ENCODE measurements at places on chromosomes 5 and 9. TPM values are rescaled to one million over a fixed set of nuclear protein-coding genes. Genes with fewer than 3 reads are reported as not detected.

GPR151 gene
- total RNA-seq = not detected

DNA sequence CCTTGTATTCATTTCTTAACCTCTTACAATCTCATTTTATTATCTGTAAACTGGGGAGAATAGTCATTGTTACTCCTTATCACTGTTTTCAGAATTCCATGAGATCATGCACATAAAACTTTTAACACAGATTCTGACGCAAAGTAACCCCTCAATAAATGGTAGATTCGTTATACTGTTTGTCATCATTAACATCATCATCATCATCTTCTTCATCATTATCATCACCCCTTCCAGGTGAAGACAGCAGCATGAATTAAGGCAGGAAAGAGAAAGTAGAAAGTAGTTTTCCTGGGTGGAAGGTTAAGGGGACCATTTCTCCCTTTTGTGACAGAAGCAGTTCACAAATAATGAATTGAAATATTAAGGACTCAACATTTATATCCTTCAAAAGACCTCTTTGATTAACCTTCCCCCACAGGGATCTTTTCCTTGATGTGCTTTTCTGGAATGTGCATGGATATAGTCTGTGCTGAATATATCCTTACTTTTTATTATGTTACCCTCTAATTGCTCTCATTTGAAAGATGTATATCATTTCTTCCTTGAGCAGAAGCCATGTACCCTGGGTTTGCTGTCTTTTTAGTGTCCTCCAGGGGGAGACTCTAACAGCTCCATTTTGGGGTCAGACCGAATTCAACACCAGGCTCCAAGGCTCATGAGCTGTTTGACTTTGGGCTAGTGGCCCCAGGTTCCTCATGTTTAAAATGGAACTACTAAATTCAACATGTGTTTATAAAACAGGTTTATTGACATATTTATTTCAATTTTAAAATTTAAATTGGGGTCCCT is 1029.9 kb upstream of the WWC1 start:
- no peaks in the 10 kb centered on the region for H3K36me3 ChIP-seq
- no peak overlapping the region for H3K4me3 ChIP-seq
- DNase-seq = no peak
- no peak overlapping the region for H3K27ac ChIP-seq
- no peaks in the 10 kb centered on the region for H3K27me3 ChIP-seq
- H3K4me1 ChIP-seq = no peaks in the 10 kb centered on the region

LMX1B gene
- 0.16 TPM for total RNA-seq

DNA sequence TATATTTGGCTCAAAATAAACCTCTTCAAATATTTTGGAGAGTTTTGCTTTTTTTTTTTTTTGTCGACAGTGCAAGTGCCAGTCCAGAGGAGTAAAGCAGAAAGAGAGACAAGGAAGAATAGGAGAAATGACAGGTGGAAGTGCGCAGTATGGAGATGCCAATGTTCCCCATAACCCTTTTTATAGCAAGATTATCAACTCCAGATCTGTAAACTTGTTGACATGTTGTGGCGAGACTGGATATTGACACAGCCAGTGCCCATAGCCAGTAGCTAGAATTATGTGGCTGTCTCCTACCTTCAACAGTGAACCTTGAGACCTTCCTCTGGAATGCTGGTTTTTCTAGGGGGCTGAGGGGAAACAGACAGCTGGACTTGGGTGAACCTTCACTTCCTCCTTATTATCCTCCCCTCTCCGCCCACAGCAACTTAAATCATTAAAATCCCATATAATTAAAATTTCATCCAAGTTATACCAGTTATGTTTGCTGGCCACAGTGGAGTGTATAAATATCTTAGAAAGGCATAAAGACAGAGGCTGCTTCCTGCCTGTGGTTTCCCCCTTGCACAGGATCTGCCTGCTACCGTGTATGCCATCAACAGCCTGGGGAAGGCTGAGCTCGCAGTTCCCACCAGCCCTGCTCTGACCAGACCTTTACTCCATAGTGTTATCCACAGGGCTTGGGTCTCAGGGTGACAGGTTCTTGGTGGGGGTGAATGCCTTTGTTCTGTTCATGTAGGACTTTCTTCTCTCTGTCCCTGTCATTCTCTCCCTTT is 112.3 kb upstream of the ANKH start:
- H3K4me3 ChIP-seq = no peak overlapping the region
- no peaks in the 10 kb centered on the region for H3K4me1 ChIP-seq
- no peaks in the 10 kb centered on the region for H3K36me3 ChIP-seq
- DNase-seq = no peak
- no peak overlapping the region for H3K27ac ChIP-seq

DNA sequence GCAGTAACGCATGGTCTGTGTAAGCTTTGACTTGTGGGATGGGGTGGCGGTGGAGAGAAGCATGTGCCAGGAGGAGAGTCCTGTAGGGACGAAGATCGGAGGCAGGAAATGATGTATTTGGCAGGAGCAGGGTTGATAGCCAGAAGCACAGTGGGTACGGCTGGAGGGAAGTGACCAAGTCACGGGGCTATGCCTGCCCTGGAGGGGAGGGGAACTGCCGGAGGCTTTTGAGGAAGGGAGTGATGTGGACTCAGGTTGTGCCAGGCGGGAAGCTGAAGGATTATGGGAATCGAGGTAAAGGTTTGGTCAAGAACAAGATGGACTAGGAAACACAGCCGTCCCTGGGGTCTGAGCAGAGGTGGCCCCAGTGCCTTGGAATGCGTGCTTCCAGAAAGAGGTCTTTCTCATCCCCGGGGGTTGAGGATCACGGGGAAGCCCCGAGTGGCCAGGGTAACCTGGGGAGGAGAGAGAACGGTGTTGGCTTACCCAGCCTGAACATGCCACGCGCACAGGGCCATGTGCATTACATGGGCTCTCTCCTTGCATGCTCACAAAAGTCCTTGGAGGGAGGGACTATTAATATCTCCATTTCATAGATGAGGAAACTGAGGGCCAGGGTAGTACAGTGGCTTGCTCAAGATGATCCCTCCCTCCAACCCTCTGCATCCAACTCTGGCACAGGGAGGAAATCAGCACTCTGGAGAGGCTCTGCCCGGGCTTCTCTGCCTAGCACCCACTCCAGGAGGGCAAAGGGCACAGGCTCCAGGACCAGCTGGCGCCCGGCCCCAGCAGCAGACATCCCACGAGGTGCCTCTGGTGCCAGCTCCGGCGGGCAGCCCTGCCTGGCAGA is 253.8 kb downstream of the PBX3 start:
- no peaks in the 10 kb centered on the region for H3K27me3 ChIP-seq
- peak; percentile 48 for DNase-seq
- no peaks in the 10 kb centered on the region for H3K36me3 ChIP-seq
- no peak overlapping the region for H3K4me3 ChIP-seq

- peak overlapping the region; percentile 78 for H3K27ac ChIP-seq
- no peak for DNase-seq
- no peaks in the 10 kb centered on the region for H3K4me1 ChIP-seq
- H3K27me3 ChIP-seq = no peaks in the 10 kb centered on the region
Observed at GRCh38 chr9:72527801-72528195, 6.4 kb downstream of the TMC1 start.

INSL6 gene
- not detected for total RNA-seq

CDKN2B-AS1 gene
- total RNA-seq = 1.4 TPM

DNA sequence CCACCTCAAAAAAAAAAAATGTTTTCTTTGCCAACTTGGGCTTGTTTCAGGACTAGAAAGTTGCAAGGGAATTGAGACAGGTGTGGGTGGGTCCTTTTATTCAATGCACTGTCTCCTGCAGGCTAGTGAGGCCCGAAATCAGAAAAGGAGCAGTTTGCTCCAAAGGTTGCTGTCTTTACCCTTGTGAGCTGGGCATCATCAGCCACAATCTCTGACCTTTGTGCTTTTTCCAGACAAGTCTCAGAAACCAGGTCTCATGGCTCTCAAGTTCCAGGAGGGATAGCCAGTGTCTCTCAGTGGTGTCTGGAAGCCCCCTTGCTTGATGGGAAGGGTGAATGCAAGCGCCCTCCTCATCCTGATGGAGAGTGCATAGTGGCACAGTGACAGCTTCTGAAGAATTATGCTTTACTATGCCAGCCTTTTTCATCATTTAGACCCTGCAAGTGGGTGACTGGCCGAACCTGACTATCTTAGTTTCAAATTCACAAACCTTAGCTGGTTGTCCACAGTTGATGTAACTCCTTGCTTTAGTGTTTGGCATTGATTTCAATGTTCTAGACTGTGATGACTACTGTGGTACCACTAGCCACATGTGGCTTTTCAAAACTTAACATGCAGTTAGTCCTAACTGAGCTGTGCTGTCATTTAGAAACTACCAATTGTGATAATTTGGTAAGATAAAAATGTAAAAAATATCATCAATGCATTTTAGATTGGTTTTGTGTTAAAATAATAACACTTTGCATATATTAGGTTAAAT is 468.6 kb downstream of the GADD45G start:
- H3K4me3 ChIP-seq = no peak overlapping the region
- no peaks in the 10 kb centered on the region for H3K4me1 ChIP-seq
- no peak overlapping the region for H3K27ac ChIP-seq

GRCh38 chr5:40832345-40832744 is 2.7 kb downstream of the RPL37 start:
- no peak overlapping the region for H3K27ac ChIP-seq
- no peaks in the 10 kb centered on the region for H3K27me3 ChIP-seq
- DNase-seq = no peak
- no peak overlapping the region for H3K4me3 ChIP-seq
- peaks cover 34% of the 10 kb centered on the region for H3K4me1 ChIP-seq
- H3K36me3 ChIP-seq = peaks cover 4% of the 10 kb centered on the region

- H3K4me1 ChIP-seq = no peaks in the 10 kb centered on the region
- no peak for DNase-seq
- no peaks in the 10 kb centered on the region for H3K27me3 ChIP-seq
- no peak overlapping the region for H3K27ac ChIP-seq
Observed at GRCh38 chr5:51567636-51568035, 184.4 kb downstream of the ISL1 start.

DNA sequence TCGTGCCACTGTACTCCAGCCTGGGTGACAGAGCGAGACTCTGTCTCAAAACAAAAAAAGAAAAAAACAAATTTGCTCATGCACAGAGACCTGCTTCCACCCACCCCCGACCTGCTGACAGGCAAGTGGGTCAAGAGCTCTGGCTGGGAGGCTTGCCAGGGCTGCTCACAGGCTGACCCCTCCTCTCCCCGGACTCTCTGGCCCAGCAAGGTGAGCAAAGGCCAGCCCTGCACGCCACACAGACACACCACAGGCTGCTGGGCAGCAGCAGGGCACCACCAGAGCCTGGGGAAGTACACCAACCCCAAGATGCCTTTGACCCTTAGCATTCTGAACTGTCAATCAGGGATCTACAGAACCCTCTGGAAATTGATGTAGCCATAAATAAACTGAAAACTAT is 29.2 kb downstream of the NSUN2 start:
- DNase-seq = no peak
- H3K4me1 ChIP-seq = no peaks in the 10 kb centered on the region
- peaks cover 34% of the 10 kb centered on the region for H3K36me3 ChIP-seq
- H3K4me3 ChIP-seq = no peak overlapping the region
- H3K27me3 ChIP-seq = no peaks in the 10 kb centered on the region

- no peaks in the 10 kb centered on the region for H3K27me3 ChIP-seq
- no peaks in the 10 kb centered on the region for H3K4me1 ChIP-seq
- H3K36me3 ChIP-seq = no peaks in the 10 kb centered on the region
- DNase-seq = no peak
- no peak overlapping the region for H3K4me3 ChIP-seq
- no peak overlapping the region for H3K27ac ChIP-seq
Observed at GRCh38 chr5:172129256-172129910, 58.6 kb downstream of the STK10 start.

DNA sequence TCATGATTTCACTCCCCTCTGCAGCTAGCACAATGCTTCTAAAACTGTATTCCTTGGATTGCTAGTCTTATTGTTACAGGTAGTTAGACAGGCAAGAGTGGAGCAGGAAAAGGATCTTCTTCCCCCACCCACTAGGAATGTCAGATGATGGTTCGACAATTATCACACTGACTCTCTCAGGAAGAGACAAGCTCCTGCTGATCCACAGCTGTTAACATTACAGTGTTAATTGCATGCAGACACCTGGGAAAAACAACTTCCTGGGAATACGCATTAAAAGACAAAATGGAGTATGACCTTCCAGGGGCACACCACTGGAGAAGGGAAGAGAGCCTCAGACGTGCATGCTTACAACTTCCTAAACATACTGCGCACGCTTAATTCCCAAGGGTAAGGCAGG is 46.2 kb upstream of the LIFR start:
- H3K4me3 ChIP-seq = no peak overlapping the region
- no peak overlapping the region for H3K27ac ChIP-seq
- H3K4me1 ChIP-seq = peaks cover 11% of the 10 kb centered on the region

PCDHA1 gene
- not detected for total RNA-seq

GRCh38 chr9:87213948-87214347 is 266.6 kb upstream of the GAS1 start:
- no peak overlapping the region for H3K4me3 ChIP-seq
- no peaks in the 10 kb centered on the region for H3K4me1 ChIP-seq
- H3K27ac ChIP-seq = no peak overlapping the region
- no peak for DNase-seq

GRCh38 chr5:68285851-68286611 is 70.5 kb downstream of the PIK3R1 start:
- no peak for DNase-seq
- H3K4me1 ChIP-seq = peaks cover 98% of the 10 kb centered on the region
- H3K27me3 ChIP-seq = no peaks in the 10 kb centered on the region
- peaks cover 8% of the 10 kb centered on the region for H3K36me3 ChIP-seq

DNA sequence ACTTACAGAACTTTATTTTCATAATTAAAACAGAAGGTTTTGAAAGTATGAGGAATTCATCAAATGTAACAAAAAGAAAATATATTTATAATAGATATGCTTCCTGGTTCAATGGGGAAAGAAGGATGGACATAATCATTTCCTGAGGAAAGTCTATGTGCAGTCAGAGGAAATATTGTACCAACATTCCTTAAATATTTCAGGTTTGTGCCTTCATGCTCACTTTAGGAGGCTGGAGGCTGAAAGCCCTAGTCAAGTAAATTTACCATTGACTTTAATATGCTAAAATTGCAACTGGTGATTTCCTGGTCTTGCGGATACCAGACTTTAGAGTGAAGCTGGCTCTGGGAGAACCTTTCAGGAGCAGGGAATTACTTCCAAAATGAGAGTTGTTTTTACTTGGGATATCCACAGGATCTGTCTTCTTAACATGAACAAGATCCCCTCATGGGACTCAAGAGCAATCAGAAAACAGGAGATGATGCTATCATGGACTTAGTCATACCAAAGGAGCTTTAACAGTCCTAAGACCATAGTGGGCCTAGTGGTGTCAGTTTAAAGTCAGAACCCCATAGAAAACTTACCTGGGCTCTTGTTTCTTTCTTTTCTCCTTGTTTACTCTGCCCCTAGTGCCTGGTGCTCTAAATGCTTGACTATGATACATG is 762.8 kb upstream of the GRAMD2B start:
- H3K27me3 ChIP-seq = no peaks in the 10 kb centered on the region
- peaks cover 16% of the 10 kb centered on the region for H3K4me1 ChIP-seq
- H3K27ac ChIP-seq = no peak overlapping the region
- H3K36me3 ChIP-seq = no peaks in the 10 kb centered on the region
- DNase-seq = no peak
- H3K4me3 ChIP-seq = no peak overlapping the region

SPINK13 gene
- total RNA-seq = not detected

SPATA31A3 gene
- not detected for total RNA-seq

GABRP gene
- total RNA-seq = not detected

Measured in sigmoid colon (tissue), 7 donors.